ENCODE measurements at places on chromosomes 3 and 15.

DNA sequence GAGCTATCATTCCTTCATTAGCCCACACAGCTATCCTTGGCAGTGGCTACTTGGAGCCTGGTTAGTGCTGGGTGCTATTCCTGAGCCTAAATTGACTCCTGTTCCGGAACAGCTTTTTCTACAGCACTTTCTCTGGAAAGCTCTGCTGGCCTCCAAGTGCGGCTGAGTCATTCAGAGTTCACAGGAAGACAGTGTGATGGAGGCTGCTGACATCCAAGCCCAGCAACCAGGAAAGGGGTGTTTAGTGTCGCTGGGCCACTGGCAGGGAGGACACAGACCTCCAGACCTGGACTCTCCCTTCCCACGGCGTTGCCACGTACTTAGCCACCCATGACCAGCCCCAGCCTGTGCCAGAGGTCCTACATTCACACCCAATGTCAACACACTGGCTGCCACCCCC lies 28.7 kb downstream of the CACNA2D2 start:
- DNase-seq, result no peak

DNA sequence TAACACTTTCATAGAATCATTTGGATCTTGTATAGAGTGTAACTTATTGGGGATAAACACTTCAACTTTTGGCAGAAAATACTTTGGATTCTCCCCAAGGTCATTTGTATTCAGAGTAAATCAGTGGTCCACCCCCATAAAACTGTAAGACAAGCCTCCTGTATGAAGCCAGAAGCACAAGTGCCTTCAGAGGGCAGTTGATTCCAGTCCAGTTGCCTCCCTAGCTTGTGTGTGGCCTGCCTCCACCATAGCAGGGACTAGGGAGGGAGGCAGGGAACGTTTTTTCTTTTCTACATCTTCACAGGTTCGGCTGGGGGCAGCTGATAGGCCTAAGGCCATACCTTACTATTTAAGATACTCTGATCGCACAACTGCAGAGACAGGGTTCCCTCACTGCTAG lies 11.6 kb downstream of the GORASP1 start:
- DNase-seq, result no peak

DNA sequence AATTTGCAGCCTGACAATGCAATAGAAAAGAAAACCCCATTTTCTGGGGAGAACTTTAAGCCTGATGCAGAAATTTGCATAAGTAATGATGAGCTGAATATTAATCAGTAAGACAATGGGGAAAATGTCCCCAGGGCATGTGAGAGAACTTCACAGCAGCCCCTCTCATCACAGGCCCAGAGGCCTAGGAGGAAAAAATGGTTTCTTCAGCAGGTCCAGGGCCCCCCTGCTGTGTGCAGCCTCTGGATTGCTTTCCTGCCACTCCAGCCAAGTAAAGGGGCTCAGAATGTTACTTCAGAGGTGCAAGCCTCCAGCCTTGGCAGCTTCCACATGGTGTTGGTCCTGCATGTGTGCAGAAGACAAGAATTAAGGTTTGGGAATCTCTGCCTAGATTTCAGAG lies 900.3 kb upstream of the ROBO1 start:
- DNase-seq, result no peak

- DNase-seq, result no peak
These were observed 39.6 kb upstream of the TRAK1 start for GRCh38 chr3:42051384-42052131.

Measured in cortex of kidney (tissue), 1 donor.